ENCODE measurements at places on chromosomes 1 and 21.
A peak's percentile ranks its signal among the peaks of the same experiment; 100 is the strongest.

DNA sequence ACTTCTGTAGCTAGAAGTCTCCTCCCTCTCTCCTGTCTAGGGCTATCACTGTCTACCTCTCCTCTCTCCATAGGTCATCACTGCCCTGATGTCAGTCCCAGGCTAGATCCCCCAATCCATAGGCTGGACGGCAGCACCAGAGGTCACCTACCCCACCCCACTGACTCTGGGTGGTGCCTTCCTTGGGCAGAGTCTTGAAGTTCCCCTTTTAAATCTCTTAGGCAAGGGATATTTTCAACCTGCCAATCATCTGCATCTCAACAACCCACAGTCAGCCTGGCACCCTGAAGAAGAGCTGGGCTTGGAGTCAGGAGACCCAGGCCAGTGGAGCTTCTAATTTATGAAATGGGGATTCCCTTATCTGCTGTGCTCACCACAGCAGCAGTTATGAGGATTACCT is 13.2 kb downstream of the MYBPH start:
- H3K4me3 ChIP-seq: no peak overlapping the region
- DNase-seq: no peak
- H3K4me1 ChIP-seq: no peaks in the 10 kb centered on the region
- H3K27me3 ChIP-seq: no peaks in the 10 kb centered on the region
- H3K27ac ChIP-seq: no peak overlapping the region
- H3K36me3 ChIP-seq: no peaks in the 10 kb centered on the region

DNA sequence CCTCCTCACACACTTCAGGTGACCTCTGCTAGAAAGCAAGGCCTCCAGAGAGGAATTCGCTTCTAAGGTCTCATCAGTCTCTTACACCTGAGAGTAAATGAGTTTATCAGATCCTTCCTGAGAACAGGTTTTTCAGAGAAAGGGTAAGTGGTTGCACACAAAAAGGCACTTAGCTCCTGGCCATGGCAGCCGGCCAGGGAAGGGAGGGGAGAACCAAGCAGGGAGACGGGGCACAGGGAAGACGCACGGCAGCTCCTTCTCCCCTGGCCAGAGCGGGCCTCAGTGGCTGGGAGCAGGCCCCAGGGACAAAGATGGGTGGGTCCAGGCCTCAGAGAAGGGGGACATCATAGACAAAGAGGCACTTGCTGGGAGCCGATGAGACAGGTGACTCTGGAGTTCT is 3.6 kb upstream of the TNNT2 start:
- DNase-seq: no peak
- H3K4me3 ChIP-seq: no peak overlapping the region
- H3K36me3 ChIP-seq: peaks cover 54% of the 10 kb centered on the region
- H3K27ac ChIP-seq: no peak overlapping the region
- peaks cover 84% of the 10 kb centered on the region for H3K4me1 ChIP-seq
- no peaks in the 10 kb centered on the region for H3K27me3 ChIP-seq

GRCh38 chr1:8115031-8115768 is 89.1 kb upstream of the ERRFI1 start:
- DNase-seq: no peak
- peaks cover 26% of the 10 kb centered on the region for H3K4me1 ChIP-seq
- no peaks in the 10 kb centered on the region for H3K36me3 ChIP-seq
- H3K27ac ChIP-seq: peak overlapping the region; percentile 84
- no peaks in the 10 kb centered on the region for H3K27me3 ChIP-seq
- H3K4me3 ChIP-seq: no peak overlapping the region

- DNase-seq: no peak
- no peaks in the 10 kb centered on the region for H3K27me3 ChIP-seq
- H3K4me1 ChIP-seq: no peaks in the 10 kb centered on the region
Measured at GRCh38 chr1:151472856-151473731, 13.8 kb upstream of the POGZ start.

DNA sequence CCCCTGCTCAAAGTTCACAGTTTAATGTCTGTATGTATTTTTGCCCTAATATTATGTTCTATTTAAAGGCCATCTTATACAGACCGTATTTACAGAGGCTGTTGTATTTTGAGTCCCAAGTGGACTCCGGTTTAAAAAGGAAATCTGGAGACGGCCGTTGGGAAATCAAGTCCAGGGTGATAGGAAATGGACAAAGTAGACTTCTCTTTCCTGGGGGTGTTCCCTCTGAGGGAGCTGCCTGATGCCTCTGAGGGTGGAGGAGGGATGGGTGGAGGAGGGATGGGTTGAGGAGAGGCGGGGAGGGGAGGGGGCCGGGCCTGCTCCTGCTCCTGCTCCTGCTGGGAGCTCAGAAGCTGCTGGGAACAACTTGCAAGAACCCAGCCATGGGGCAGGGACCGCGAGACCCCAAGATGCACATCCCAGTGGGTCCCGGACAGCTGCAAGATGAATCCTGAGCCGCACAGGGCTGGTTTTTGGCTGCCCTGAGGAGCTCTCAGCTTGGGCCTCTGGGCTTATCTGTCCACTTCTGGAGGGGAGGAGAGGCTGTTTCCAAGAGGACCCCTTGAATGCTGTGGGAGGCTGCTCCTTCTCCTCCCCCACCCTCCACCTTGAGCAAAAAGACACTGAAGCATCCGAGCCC is 12.0 kb upstream of the ACTL8 start:
- H3K27me3 ChIP-seq: peaks cover 66% of the 10 kb centered on the region
- no peak for DNase-seq
- no peak overlapping the region for H3K27ac ChIP-seq
- no peaks in the 10 kb centered on the region for H3K36me3 ChIP-seq
- peaks cover 6% of the 10 kb centered on the region for H3K4me1 ChIP-seq

DNA sequence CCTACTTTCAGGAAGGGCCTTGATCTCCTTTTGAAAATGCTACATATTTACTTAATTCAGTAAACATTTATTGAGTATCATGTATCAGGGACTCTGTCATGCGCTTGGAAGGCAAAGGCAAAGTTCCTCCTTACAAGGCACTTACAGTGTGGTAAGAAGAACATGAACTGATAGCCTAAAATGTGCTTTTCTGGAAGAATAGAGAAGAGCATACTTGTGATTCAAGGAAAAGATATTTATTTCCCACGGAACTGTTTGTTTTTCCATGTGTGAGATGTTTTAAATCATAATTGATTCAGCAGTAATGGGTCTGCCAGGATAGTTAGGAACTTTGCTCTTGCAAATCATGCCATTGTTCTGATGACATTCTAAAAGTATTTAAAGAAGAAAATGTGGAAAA is 110.1 kb upstream of the ZNHIT6 start:
- H3K4me3 ChIP-seq: no peak overlapping the region
- no peak for DNase-seq
- H3K36me3 ChIP-seq: no peaks in the 10 kb centered on the region
- no peaks in the 10 kb centered on the region for H3K4me1 ChIP-seq
- H3K27ac ChIP-seq: no peak overlapping the region
- no peaks in the 10 kb centered on the region for H3K27me3 ChIP-seq

GRCh38 chr1:172670316-172670715 is 11.4 kb downstream of the FASLG start:
- DNase-seq: no peak
- no peaks in the 10 kb centered on the region for H3K36me3 ChIP-seq
- no peak overlapping the region for H3K27ac ChIP-seq
- no peaks in the 10 kb centered on the region for H3K4me1 ChIP-seq

- H3K4me3 ChIP-seq: no peak overlapping the region
- no peak for DNase-seq
- peaks cover 4% of the 10 kb centered on the region for H3K4me1 ChIP-seq
- H3K27me3 ChIP-seq: no peaks in the 10 kb centered on the region
Measured at GRCh38 chr1:43802356-43802980, 95.1 kb downstream of the ST3GAL3 start.

DNA sequence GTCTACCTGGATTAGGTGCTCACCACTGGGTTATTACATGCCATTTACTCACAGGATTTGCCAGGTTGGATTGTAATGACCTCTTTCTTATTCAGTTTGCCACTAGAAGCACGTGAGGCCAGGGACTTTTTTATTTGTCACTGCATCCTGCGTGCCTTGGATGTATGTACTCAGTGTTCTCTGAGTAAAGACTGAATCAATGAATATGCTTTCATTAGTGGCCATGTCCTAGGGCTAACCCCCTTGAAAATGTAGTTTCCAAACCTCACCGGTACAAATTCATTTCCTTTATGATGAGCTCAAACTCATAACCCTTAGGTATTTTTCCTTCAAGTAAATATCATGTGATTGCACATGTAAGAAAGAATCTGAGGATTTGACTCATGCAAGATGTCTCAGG is 1.3 kb upstream of the ZP4 start:
- no peaks in the 10 kb centered on the region for H3K36me3 ChIP-seq
- H3K27ac ChIP-seq: no peak overlapping the region
- H3K4me1 ChIP-seq: no peaks in the 10 kb centered on the region
- no peaks in the 10 kb centered on the region for H3K27me3 ChIP-seq
- DNase-seq: no peak

GRCh38 chr1:183840140-183840539 is 35.2 kb downstream of the RGL1 start:
- H3K27me3 ChIP-seq: no peaks in the 10 kb centered on the region
- H3K4me3 ChIP-seq: no peak overlapping the region
- H3K27ac ChIP-seq: no peak overlapping the region
- no peak for DNase-seq

GRCh38 chr1:1960480-1961196 is 41.6 kb upstream of the TMEM52 start:
- H3K36me3 ChIP-seq: no peaks in the 10 kb centered on the region
- no peak for DNase-seq
- H3K27ac ChIP-seq: no peak overlapping the region
- peaks cover 13% of the 10 kb centered on the region for H3K4me1 ChIP-seq

DNA sequence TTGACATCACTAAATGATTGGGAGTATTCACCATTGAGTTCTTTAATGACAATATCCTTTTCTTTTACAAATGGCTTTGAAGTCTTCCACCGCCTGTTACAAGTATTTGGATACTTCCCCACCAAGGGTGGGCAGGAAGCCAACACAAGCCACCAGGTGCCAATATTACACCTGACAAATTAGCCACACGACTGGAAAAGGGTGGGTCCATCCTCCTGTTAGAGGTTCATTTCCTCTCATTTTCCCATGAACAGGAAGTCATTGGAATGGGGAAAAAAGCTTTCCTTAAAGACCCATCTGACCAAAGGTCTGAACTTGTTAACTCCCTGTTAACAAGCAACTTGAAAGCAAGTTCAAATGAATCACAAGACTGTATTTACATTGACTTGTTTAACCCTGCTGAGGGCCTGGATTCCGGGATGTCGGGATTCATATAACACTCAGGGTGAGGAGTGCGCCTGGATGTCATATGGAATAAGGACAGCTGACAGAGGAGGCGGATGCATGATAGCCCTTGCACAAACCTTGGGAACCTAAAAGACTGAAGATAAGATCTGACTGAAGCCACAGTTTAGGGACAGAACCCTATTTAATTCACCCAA is 40.5 kb upstream of the PROX1 start:
- no peaks in the 10 kb centered on the region for H3K36me3 ChIP-seq
- DNase-seq: no peak
- no peak overlapping the region for H3K4me3 ChIP-seq
- no peak overlapping the region for H3K27ac ChIP-seq
- no peaks in the 10 kb centered on the region for H3K27me3 ChIP-seq

DNA sequence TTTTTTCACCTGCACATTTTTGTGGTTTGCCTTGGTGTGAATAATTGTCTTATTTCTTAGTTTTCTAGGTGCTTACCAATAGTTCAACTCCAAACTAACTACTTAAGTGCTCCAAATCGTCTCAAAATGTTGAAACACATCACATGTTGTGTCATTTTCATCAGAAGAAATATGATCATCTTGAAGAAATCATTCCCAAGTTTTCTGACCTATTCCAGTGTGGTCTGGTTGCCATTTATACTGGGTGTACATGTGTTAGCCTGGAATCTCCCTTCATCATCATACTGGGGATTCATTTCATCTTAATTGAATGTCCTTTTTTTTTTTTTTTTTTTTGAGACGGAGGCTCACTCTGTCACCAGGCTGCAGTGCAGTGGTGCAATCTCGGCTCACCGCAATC is 67.0 kb downstream of the EIF2B3 start:
- no peaks in the 10 kb centered on the region for H3K27me3 ChIP-seq
- no peaks in the 10 kb centered on the region for H3K4me1 ChIP-seq

- H3K4me3 ChIP-seq: no peak overlapping the region
- H3K4me1 ChIP-seq: no peaks in the 10 kb centered on the region
- H3K27ac ChIP-seq: no peak overlapping the region
- H3K27me3 ChIP-seq: no peaks in the 10 kb centered on the region
Measured at GRCh38 chr1:77239311-77239710, 20.1 kb upstream of the PIGK start.

Measured in esophagus squamous epithelium (tissue), 5 donors.